ENCODE measurements at places on chromosomes 4 and X.

GRCh38 chrX:113289503-113289902 is 448.9 kb upstream of the AMOT start:
- DNase-seq = no peak

DNA sequence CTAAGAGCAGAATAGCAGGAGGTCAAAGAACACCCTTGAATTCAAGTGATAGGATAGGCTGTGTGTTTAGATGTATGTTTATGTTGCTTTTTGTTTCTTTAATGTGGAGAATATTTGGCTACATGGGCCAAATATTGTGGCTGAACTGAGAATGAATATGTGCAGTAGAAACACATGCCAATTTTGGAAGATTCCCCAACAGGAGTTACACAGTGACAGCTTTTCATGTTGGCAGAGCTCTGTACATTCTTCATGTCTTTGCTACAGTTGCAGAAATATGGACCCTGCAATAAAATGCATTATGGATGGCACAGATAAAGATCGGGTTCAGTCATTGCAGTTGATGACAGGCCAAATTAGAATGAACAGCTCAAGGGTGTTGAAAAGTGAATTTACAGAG is 82.8 kb upstream of the SLC4A4 start:
- DNase-seq = no peak

DNA sequence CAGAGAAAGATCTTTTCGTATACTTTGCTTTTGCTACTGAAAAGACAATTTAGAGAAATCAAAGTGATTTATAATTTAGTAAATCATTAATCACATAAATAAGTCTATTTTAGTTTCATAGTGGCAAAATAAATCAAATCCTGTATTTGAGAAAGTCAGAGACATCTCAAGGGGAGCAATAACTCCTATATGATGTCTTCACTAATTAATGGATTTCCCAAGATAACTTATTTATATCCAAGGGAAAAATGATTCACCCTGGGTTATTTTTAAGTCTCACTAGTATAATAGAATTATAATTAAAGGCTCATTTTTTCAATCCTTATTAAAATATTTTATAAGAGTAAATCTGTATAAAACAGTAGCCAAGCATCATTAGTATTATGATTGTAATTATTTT is 177.8 kb upstream of the GIMD1 start:
- DNase-seq = no peak

DNA sequence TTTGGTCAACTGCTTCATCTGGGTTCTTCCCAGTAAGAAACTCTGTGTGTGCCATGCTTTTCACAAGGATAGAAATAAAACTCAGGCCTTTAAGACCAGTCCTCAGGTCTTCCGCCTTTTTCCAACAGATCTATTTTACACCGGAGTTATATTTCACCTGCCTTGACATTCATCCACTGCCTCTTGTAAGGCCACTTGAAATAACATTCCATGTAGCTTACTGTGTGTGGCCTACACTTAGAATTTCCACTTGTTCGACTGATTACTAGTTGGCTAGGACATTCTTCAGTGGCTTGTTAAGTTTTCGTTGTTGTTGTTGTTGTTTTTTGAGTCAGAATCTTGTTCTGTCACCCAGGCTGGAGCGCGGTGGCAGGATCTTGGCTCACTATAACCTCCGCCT is 92.8 kb upstream of the UNC5C start:
- no peak for DNase-seq

DNA sequence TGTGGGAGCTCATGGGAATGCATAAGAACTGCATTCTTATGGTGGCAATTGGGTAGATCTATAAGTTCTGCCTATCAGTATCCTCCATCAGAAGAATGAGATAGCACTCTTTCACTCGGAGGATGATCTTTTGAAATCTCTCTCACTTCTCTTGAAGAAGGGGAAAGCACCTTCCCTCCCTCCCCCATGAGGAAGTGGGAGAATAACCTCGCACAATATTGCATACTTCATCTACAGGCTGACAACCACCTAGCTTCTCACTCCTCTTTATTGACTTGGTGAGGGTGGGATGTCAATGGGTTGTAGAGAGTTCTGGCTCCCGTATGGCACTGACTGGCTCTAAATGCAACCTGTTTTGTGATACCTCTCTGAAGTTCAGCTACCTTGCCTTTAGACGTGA is 146.7 kb upstream of the SPOCK3 start:
- DNase-seq = no peak

DNA sequence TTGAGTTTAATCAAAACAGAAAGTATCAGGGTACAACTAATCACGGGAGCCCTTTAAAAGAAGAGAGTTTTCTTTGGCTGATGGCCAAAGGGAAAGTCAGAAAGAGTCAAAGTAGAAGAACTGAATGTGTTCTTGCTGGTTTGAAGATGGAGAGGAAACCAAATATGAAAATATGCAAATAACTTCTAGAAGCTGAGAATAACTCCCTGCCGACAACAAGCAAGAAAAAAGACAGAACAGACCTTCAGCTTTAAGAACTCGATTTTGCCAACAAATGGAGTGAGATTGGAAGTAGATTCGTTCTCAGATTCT is 903.8 kb downstream of the STIM2 start:
- no peak for DNase-seq

GRCh38 chr4:128600996-128601871 is 208.3 kb upstream of the JADE1 start:
- DNase-seq = no peak

GRCh38 chrX:31747411-31747810 is 675.6 kb upstream of the FTHL17 start:
- DNase-seq = no peak

DNA sequence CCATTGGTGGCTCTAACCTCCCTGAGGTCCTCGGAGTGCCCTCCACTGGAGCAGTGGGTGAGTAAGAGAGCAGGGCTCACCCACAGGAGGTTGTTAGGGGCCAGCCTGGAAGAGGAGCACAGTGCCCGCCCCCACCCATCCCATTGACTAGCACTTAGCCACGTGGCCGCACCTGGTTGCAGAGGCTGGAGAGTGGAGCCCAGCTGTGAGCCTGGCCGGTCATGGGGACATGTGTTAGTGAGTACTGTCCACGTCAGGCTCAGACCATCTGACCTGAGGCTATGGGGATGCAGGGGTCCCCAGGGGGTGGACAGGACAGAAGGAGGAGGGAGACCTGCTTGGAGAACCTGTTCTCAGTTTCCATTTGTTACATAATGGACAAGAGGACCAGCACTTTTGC is 1.4 kb upstream of the MAN2B2 start:
- DNase-seq = no peak

DNA sequence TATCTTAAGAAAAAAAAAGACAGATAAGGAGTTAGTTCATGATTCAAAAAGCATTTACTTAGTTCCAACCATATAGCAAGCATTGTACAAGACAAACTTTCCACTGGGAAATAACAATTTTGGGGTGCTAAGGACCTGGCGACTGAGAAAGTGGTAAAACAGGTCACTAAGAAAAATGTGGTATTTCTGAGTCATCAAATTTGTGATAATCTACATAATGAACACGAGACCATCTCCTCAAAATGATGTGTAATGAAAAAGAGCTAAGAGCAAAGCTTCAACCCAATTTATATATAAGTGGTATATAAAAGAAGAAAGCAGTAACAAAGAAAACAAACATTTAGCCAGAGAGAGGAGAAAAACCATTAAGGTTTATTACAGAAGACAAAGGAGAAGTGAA is 72.3 kb downstream of the FBXW7 start:
- DNase-seq = no peak

- no peak for DNase-seq
These were observed 68.8 kb downstream of the TECRL start for GRCh38 chr4:64340218-64341110.

DNA sequence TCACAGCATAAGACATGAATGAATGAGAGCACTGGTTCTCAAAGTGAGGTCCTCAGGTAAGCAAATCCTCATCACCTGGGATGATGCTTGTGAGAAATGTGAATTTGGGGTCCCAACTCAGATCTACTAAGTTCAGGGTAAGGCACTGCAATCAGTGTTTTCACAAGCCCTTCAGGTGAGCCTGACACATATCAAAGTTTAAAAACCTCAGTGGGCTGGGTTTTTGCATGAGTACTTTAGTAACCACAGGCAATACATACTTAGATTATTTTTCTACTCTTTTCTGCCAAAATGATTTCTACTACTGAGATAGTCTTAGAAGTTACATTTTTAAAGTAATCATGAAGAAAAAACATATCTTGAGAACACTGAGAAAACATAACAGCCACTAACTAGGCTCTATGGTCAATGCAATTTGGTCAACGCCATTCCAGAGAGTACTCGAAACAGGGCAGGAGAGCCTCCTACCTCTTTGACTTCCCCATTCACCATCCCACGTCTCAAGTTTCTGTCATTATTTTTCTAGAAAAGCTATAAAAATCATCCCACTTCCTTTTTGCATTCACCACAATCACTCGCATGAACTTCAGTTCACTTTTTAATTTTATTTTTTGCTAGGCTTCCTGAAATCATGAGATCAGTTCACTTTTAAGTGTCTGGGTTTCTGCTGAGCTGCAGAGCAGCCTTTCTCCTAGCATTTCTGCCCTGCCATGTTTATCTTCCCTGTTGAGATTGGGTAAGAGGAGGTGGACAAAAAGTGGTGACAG is 73.8 kb downstream of the MFAP3L start:
- DNase-seq = no peak
